ENCODE measurements at places on chromosomes 7 and 10. TPM values are rescaled to one million over a fixed set of nuclear protein-coding genes. Genes with fewer than 3 reads are reported as not detected.

GRCh38 chr10:101567165-101568006 lies 20.7 kb downstream of the POLL start:
- DNase-seq = no peak
- no peaks in the 10 kb centered on the region for H3K36me3 ChIP-seq
- no peak overlapping the region for H3K4me3 ChIP-seq
- H3K4me1 ChIP-seq = peaks cover 6% of the 10 kb centered on the region
- H3K27me3 ChIP-seq = peaks cover 3% of the 10 kb centered on the region

DNA sequence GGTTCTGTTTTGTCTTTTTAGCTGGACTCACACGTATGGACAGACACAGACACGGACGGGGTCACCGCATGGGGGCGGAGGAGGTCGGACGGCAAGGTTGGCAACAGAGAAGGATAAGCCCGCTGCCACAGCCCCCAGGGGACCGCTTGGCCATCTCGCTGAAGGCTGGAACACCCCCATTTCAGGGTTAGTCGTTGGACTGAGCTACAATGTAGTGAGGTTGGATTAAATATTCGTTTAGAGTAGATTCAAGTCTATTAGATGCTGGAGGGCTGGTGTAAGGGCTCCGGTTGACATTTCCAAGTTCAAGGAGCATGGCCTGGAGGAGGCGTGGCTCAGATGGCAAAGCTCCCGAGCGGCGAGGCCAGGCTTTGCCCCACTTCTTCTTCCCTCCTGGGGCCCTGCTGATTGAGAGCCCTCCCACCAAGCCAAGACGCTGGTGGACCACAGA lies 35.2 kb downstream of the PPIF start:
- H3K27ac ChIP-seq = peak overlapping the region; percentile 8
- no peaks in the 10 kb centered on the region for H3K27me3 ChIP-seq
- peaks cover 30% of the 10 kb centered on the region for H3K4me1 ChIP-seq
- no peak overlapping the region for H3K4me3 ChIP-seq

DNA sequence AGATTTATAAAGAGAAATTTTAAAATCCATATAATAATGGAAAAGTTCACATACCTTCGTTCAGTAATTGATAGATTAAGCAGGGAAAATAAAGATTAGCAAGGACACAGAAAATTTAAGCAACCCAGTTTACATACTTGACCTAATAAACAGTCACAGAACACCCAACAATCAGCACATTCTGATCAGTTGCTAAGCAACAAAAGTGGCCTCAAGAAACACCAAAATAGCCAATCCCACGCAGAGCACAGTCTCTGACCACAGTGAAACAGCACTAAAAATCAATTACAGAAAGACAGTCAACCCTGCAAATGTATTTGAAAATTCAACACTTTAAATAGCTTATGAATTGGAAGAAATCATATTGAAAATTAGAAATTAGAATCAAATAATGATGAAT lies 39.3 kb upstream of the DRGX start:
- H3K4me1 ChIP-seq = no peaks in the 10 kb centered on the region
- H3K4me3 ChIP-seq = no peak overlapping the region
- no peaks in the 10 kb centered on the region for H3K36me3 ChIP-seq
- H3K27me3 ChIP-seq = no peaks in the 10 kb centered on the region
- H3K27ac ChIP-seq = no peak overlapping the region
- DNase-seq = no peak

GRCh38 chr7:115019882-115020605 lies 98.2 kb downstream of the MDFIC start:
- no peak overlapping the region for H3K27ac ChIP-seq
- DNase-seq = no peak
- H3K4me1 ChIP-seq = no peaks in the 10 kb centered on the region
- no peaks in the 10 kb centered on the region for H3K36me3 ChIP-seq
- no peaks in the 10 kb centered on the region for H3K27me3 ChIP-seq

GRCh38 chr7:48041653-48041970 lies 6.3 kb downstream of the C7orf57 start:
- H3K36me3 ChIP-seq = no peaks in the 10 kb centered on the region
- no peaks in the 10 kb centered on the region for H3K4me1 ChIP-seq
- H3K4me3 ChIP-seq = no peak overlapping the region
- no peak overlapping the region for H3K27ac ChIP-seq
- DNase-seq = no peak
- H3K27me3 ChIP-seq = no peaks in the 10 kb centered on the region

DNA sequence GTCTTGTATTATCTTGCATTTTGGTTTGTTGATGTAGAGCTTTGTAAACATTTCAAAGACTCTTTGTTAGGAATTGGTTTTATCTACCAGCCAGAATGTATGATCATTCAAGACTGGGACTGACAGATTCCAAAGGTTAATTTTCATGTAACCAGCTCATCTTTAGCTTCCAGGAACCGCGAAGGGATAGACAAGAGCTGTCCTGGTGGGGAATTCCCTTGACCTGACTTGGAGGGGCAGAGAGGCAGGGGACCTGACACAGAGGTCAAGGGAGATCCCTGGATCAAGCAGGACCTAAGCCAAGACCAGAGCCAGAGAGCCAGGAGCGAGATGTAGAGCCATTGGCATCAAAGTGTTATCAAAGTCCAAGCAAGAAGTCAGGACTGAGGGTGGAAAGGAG lies 6.6 kb upstream of the LOXL4 start:
- no peaks in the 10 kb centered on the region for H3K36me3 ChIP-seq
- no peak for DNase-seq
- no peak overlapping the region for H3K27ac ChIP-seq
- no peaks in the 10 kb centered on the region for H3K27me3 ChIP-seq
- H3K4me3 ChIP-seq = no peak overlapping the region
- H3K4me1 ChIP-seq = peaks cover under 1% of the 10 kb centered on the region

DNA sequence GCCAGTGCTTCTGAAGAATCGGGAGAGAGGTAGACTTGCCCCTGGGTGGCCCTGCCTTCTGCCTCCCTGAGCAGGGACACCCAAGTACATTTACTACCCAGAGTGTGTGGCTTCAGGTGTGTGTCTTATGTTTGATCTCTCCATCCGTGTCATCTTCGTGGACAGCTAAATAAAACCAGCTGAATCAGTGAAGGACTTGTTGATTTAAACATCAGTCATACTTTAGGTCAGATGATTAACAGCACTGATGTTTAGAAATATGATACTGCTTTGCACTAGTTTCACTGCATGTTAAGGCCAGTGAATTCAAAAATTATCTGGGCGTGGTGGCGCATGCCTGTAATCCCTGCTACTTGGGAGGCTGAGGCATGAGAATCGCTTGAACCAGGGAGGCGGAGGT lies 4.0 kb downstream of the MTG1 start:
- no peak for DNase-seq
- no peaks in the 10 kb centered on the region for H3K27me3 ChIP-seq
- peaks cover 4% of the 10 kb centered on the region for H3K4me1 ChIP-seq
- no peaks in the 10 kb centered on the region for H3K36me3 ChIP-seq

GRCh38 chr7:36278620-36279172 lies 111.0 kb upstream of the ANLN start:
- H3K36me3 ChIP-seq = no peaks in the 10 kb centered on the region
- no peak overlapping the region for H3K27ac ChIP-seq
- no peak for DNase-seq
- no peak overlapping the region for H3K4me3 ChIP-seq

- DNase-seq = no peak
- H3K4me3 ChIP-seq = no peak overlapping the region
- no peaks in the 10 kb centered on the region for H3K4me1 ChIP-seq
- H3K27me3 ChIP-seq = no peaks in the 10 kb centered on the region
- H3K27ac ChIP-seq = no peak overlapping the region
Observed at GRCh38 chr7:110623436-110623835, 467.5 kb upstream of the LRRN3 start.

GRCh38 chr7:22482503-22482902 lies 17.5 kb downstream of the STEAP1B start:
- H3K4me1 ChIP-seq = no peaks in the 10 kb centered on the region
- no peak for DNase-seq
- no peak overlapping the region for H3K27ac ChIP-seq
- H3K36me3 ChIP-seq = no peaks in the 10 kb centered on the region
- no peaks in the 10 kb centered on the region for H3K27me3 ChIP-seq

DNA sequence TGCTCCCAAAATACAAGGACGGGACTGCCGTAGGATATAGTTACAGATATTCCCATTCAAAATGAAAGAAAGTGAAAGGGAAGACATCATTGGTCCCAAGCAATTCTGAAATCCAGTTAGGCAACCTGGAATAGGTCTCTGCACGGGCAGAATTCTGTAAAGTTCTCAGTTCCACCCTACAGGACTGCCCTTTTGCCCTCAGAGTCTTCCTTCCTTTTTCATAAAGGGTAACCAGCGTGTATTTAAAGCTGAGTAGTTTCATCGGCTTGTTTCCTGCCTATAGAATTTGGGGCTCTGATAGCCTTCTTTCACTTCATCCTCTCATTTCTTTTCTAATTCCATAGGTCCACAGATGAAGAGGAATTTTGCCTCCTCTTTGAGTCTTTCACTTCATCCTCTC lies 20.0 kb downstream of the COPG2 start:
- H3K27ac ChIP-seq = no peak overlapping the region
- no peaks in the 10 kb centered on the region for H3K27me3 ChIP-seq
- H3K36me3 ChIP-seq = no peaks in the 10 kb centered on the region
- no peaks in the 10 kb centered on the region for H3K4me1 ChIP-seq
- no peak for DNase-seq

DNA sequence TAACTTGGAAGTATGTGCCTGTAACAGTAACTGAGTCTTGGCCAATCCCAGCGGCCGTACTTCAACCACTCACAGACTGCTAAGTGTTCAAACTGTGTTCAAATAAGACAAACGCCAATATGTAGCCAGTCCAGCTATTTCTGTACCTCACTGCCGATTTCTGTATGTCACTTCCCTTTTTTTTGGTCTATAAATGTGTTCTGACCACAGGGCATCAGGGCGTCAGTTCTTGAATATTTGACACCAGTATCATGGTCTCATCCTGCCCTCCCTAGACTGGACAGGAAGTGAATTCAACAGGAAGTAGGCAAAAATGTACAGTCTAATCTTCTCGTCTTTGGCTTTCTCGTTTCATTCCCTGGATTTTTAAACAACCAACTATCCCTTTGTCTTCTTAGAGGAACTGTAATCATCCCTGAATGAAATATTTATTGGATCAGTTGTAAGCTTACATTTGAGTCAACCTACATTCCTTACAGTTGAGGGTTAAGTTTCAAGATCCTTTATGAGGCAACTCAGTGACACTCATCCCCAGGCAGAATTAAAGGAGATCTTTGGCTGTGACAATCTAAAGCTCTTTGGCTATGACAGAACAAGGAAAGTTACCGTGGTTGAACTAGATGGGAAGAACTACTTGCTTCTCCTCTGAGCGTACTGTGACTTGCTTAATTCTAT lies 232.7 kb downstream of the NSUN6 start:
- no peak for DNase-seq
- H3K27ac ChIP-seq = no peak overlapping the region
- H3K4me3 ChIP-seq = no peak overlapping the region

Gene PSD
- 34.7 TPM for total RNA-seq

Gene HPSE2
- total RNA-seq = not detected

Gene DENND2A
- 36.1 TPM for total RNA-seq

Gene ACHE
- total RNA-seq = 4.9 TPM

Gene LRRC4
- total RNA-seq = 4.5 TPM
